ENCODE measurements at places on chromosomes 2 and 18.

GRCh38 chr2:129895061-129895460 lies 84.4 kb upstream of the RAB6C start:
- no peak for DNase-seq

GRCh38 chr2:221671515-221671914 lies 99.4 kb upstream of the EPHA4 start:
- no peak for DNase-seq

- no peak for DNase-seq
Measured at GRCh38 chr2:9852881-9853280, 9.6 kb downstream of the TAF1B start.

GRCh38 chr2:215613280-215613679 lies 177.4 kb upstream of the FN1 start:
- no peak for DNase-seq

- no peak for DNase-seq
Measured at GRCh38 chr18:31244771-31245394, 73.1 kb upstream of the DSG1 start.

DNA sequence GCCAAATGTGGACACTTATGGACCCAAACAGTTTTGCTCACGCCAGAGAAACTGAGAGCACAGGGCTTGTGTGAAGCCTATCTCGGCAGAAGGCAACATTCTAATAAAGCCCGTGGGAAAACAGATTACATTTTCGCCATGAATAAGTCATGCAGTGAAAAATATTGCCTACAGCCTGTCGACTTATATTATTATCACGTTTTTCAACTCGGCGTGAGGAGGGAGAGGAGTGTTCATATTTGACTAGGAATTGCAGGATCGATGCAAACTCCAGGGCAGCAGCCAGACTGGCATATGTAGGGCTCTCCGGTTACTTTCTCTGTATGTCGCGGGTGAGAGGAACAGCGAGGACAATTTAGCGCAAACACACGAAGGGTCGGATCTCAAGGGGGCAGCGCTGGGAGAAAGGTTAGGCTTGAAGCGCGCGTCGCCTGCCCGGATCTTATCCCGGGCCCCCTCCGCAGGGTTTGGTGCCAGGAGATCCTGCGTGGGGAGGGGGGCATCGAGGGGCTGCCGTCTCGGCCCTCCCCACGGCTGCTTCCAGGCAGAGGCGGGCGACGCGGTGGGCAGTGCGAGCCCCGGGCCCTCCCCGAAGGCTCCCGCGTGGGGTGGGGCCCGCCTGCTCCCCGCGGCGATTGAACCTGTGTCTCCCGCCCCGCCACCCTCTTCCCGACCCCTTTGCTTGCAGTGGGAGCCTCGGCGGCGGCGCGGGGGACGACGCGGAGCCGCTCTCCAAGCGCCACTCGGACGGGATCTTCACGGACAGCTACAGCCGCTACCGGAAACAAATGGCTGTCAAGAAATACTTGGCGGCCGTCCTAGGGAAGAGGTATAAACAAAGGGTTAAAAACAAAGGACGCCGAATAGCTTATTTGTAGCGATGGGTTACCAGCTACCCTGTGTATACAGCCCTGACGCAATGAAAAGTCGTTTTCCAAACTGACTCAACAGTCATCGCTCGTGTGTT lies 4.4 kb downstream of the ADCYAP1 start:
- DNase-seq, result peak; percentile 51

GRCh38 chr18:63297687-63298399 lies 21.7 kb downstream of the BCL2 start:
- no peak for DNase-seq

GRCh38 chr2:60533101-60534051 lies 20.1 kb downstream of the BCL11A start:
- no peak for DNase-seq

DNA sequence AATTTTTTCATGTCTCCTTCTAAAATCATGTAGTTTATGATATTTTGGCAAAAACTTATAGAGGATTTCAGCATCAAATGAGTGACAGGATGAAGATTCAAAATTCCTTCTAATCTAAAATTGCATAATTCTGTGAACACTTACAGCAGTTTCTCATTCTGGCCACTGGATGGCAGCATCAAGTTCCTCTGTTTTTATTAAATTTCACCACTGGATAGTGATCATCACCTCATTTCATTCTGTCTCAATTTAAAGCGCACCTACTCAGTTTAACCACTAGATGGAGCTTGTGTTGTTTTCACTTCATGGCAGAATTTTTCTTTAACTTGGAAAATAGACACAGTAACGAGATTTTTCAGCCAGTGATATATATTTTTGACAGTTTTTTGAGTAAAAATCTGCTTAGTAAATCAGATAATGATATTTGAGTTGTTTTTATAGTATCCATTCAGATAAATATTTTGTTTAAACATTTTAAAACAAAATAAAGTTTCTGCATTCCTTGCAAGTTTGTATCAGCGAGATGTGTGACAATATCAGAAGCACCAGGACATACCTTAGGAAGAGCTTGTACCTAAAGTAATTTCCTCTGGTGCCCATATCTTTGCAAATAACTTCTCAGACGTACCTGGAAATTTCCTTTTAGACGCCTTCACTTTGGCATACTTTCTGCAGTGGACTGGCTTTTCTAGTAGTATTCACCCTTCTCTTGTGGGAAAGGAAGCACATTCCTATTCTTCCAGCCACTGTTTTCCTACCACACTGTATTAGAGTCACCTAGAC lies 94.7 kb upstream of the ARHGAP15 start:
- DNase-seq, result peak; percentile 57

DNA sequence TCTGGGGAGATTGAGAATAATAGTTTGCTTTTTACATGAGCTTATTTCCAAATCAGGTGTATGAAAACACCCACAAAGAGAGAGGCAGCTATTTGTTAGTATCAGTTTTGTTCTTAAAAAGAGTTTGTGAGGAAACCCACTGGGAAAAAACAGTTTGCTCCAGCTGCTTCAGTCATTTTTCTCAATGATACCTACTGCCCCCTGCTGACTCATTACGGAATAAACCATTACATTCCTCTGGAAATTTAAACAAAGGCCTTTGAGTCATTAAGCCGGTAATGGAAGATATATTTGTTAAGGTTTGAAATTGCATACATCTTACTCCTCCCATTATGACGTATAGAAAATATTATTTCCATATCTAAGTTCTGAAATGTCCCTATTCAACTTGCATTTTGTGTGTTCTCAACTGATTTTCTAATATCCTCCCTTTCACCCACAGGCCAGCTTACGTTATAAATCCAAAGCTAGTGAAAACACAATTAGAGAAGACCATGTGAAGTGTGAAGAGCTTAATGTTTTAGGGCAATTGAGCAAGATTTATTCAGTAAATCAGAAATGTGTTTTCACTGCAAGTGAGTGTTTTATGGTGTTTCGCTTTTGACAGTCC lies 761.6 kb downstream of the DSC3 start:
- peak; percentile 35 for DNase-seq

- no peak for DNase-seq
Measured at GRCh38 chr18:55588870-55589595, 1.0 kb upstream of the TCF4 start.

- DNase-seq, result no peak
Measured at GRCh38 chr18:28682912-28683311, 506.0 kb upstream of the CDH2 start.

DNA sequence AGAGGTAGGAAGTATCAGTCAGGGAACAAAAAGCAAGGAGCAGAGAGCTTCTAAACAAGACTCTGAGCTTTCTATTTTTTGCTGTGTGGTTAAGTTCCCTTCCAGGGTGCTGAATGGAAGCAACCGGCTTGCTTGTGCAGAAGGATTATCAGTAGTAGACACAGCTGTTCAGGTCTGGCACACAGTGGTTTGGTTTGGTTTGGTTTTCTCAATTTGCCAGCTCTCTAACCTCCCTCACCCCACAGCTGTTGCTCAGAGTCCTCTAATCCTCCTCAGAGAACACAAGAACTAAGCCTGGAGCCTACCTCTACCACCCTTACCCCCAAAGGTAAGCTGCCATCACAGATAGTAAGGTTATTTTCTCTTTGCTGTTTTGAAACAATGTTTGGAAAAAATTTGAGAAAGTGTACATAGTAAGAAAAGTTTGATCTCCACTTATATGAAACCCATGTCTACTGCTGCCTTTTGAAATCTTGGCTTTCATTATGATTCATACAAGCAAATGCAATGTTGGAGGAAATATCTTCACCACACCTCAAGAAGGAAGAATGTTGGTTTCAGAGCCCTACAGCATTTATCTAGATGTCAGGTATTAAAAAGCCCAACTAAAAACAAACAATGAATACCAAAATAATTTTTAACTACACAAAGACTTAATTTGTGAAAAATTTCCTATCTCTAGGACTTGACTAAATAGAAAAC lies 255.3 kb downstream of the NR4A2 start:
- DNase-seq, result peak; percentile 17

DNA sequence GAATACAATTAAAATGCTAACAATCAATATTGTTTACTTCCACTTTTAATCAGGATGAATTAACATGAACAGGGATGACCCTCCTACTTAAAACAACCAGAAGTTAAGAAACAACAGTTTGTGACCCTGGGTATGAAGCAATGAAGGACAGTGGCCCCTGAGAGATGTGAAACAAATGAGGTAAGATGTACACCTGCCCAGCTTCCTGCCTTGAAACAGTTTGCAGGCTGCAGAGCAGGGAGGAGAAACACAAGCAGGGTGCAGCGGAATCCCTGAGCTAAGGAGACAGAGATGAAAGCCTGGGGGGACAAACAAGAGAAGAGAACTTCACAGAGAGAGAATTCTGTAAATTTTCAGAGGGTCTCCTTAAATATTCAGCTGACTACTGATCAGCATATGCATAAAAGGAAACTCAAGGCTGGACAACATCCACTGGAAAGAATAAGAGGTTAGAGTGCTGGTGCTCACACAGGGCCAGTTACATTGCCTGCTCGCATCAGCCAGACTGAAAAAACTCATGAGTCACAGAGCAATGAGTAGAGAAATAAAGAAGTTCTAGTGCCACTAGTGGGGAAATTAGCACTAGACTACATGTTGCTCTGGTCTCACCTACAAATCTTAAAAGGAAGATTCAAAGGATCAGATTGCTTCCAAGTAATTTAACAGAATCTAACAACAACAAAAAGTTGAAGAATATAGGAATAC lies 106.4 kb downstream of the PID1 start:
- DNase-seq, result no peak

DNA sequence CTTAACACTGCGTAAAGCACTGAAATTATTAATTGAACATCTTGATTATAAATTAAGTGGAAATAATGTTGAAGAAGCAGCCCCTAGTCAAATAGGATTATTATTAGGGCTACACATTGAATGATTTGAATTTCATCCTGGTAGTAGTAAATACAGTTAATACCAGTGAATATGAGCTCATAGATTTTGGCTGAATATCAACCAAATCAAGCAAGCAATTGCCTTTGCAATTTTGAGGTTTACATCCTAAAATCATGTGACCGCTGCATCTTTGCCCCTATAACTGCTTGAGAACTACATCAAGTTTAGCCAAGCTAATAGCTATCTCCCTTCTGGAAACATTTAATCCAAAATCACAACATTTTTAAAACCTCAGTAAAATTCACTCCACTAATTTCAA lies 801.2 kb upstream of the PIK3C3 start:
- DNase-seq, result no peak

GRCh38 chr18:26057344-26057773 lies 33.1 kb downstream of the SS18 start:
- DNase-seq, result no peak

DNA sequence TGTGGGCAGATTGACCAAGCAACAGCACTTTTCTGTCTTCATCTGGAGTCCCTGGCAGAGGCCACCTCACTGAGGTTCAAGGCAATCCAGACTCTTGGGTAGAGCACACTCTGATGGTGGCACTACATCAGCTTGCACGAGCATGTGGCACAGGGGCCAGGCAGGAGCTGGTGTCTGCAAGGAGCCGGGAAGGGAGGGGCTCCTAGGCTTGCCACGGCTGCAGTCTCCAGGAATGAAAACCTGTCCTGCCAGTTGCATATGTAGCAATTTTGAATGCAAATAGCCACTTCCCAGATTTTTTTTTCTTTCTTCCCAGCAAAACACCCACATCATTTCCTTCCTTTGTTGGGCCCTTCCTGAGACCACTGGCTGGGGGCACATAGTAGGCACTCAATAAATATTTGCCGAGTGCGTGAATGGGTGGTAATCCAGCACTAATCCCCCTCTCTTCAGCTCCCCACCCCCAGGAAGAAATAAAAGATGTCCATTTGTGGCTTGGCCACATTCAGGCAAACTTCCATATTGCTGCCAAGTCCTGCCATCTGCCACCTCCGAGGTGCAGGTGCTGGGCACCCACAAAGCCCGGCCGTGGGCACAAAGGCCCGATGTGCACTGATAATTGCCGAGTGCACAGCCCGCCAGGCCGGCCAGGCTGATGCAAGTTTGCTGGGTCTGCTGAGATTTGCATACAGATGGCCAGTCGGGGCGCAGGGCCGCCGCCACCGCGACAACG lies 72.4 kb downstream of the MYCN start:
- no peak for DNase-seq

- no peak for DNase-seq
Measured at GRCh38 chr2:157465554-157465953, 21.7 kb upstream of the CYTIP start.

DNA sequence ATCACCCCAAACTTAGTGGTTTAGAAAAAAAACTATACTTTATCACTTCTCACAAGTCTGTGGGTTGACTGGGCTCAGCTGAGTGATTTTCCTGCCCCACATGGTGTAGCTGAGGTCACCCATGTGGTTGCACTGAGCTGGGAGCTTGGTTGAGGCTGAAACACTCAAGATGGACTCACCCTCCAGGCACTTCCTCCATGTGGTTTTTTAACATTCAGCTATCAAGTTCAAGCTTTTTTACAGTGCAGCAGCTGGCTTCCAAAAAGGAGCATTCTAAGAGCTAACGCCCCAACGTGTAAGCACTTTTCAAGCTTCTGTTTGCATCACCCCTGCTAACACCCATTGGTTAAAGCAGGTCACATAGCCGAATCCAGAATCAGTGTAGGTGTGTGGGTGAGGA lies 105.9 kb upstream of the CREB1 start:
- DNase-seq, result no peak

DNA sequence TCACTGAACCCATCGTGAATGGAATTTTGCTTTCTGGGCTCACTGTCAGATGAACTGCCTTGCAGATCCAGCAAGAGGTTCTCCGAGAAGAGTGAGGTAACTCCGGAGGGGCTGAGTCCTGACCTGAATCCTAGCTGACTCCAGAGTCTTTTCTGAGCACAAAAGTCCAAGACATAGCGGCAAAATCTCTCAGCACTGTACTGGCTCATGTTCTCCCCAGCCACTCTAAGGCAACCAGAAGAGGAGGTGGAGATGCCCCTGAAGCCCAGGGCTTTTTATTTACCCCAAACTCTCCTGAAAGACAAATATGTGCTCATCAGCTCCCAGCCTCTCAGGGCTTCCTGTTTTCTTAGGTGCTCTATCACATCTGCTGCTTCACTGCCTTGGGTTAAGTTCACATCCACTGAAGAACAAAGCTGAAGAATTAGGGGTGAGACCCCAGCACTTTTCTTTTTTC lies 221.8 kb downstream of the MREG start:
- no peak for DNase-seq
